ENCODE measurements at places on chromosomes 7 and 10. TPM values are rescaled to one million over a fixed set of nuclear protein-coding genes. Genes with fewer than 3 reads are reported as not detected.

- DNase-seq = no peak
Measured at GRCh38 chr7:12296051-12296570, 85.0 kb downstream of the TMEM106B start.

GRCh38 chr7:79454361-79454960 lies 994 bp upstream of the MAGI2 start:
- no peak for DNase-seq

- DNase-seq = no peak
Measured at GRCh38 chr7:127446842-127447241, 54.3 kb upstream of the ZNF800 start.

GRCh38 chr10:117544004-117544701 lies 1.6 kb downstream of the EMX2 start:
- DNase-seq = peak; percentile 35

GRCh38 chr10:94076325-94076841 lies 82.7 kb downstream of the PLCE1 start:
- no peak for DNase-seq

DNA sequence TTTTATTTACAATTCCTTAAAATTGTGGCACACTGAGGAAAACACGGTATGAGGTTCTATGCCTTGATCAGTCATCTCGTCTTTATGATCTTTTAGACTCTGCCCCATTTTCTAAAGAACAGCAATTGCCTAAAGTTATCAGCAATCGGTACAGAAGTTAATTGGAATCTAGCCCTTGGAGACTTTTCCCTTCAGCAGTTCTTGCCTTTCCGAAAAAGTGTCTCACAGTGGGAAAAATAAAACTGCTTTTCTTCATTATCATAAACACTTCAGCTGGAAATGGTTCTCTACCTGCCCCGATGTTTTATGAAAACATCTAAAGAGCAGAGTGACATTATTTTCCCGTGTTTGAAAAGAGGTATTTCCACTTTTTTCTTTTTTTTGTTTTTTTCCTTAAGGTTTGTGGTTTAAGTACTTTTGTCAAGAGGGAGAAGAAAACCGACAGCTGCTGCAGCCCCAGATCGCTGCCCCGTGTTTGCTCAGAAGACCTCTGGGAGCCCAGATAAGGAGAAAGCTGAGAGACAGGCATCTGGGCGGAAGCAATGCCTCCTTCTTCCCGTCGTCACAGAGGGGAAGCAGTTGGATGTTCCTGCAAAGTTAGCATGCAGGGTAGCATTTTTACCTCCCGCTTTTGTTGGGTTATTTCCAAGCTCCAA lies 149.7 kb downstream of the FRMD4A start:
- no peak for DNase-seq

ZC3HAV1L gene
- 5.7 TPM for total RNA-seq

SPDYE1 gene
- total RNA-seq = not detected
